ENCODE measurements at places on chromosomes 4 and X.

DNA sequence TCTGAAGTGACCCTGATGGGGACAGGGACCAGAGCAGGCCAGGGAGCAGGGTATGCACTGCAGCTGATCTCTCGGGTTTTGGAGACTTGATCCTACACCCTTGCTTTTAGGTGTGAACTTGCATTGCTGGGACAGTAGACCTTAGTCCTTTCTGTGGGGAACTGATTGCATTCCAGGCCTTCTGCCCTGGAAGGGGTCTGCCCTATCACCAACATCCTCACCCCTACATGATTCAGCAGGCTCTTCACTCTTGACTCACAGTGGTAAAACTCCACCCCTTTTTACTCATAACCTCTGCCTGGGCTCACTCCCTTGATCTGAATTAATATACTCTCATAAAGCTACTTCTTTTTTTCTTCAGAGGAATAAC is 6.6 kb upstream of the DDX60L start:
- no peak for DNase-seq

- DNase-seq, result no peak
Observed at GRCh38 chr4:10891866-10892265, 207.3 kb upstream of the CLNK start.

- no peak for DNase-seq
Observed at GRCh38 chrX:48107717-48108116, 22.7 kb upstream of the SPACA5B start.

- DNase-seq, result no peak
Observed at GRCh38 chr4:112343330-112344080, 46.3 kb downstream of the ALPK1 start.

DNA sequence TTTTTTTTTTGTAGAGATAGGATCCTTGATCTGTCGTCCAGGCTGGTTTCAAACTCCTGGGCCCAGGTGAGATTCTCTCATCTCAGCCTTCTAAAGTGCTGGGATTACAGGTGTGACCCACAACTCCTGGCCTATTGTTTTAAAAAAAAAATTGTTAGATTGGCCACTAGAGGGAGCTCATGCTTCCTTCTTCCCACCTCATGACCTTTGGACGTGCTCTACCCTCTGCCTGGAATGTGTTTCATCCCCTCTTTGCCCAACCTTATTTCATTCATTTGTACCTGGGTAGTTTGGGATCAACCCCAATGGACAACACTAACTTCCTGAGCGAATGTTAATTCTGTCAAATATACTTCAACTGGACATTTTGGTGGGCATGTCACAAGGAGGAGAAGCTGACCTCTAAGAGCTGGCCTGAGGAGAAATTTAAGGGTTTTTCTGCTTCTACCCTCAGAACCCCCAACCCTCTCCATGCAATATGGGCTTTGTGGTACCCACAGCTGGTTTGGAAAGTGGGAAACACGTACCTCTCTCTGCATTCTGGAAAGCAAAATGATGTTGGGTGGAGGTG is 6.4 kb downstream of the PPEF2 start:
- DNase-seq, result peak; percentile 43

GRCh38 chr4:128524311-128524710 is 236.7 kb upstream of the PGRMC2 start:
- no peak for DNase-seq

GRCh38 chr4:24729119-24729730 is 66.1 kb upstream of the SOD3 start:
- no peak for DNase-seq

DNA sequence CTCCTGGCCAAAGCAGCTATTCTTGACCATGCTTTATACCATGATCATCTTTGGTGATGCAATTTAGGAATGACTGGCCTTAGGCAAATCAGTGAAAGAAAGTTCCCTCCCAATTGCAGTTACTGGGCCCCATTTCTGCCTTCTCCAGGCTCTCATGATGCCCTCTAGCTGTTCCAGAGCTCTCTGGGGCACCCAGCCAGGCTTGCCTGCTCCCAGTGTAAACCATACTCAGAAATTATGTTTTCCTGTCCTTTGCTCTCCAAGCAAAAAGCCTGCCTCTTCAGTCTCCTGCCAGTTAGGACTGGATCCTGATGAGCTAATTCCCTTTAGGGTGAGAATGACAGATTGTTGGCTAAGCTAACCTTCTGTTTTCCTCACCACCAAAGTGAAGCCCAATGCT is 85.3 kb upstream of the RBPJ start:
- no peak for DNase-seq

DNA sequence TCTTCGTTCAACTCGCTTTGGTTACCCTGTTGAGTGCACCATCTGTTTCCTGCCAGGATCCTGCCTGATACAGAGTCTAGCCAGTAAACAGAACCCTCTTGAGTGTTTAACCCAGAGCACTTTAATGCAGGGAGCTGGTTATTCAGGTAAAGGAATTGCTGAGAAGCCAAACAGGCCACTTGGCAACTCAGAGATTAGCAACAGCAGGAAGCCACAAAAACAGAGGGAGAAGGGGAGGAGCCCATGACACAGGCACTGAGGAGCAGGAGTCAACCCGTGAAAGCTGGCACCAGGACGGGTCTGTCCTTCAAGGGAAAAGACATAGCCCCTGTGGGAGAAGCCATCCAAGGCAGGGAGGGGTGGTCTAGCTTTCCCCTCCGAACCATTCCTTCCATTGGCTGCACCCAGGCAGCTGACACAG is 641.4 kb downstream of the ZNF674 start:
- DNase-seq, result no peak

- no peak for DNase-seq
Observed at GRCh38 chr4:143252478-143252877, 67.8 kb downstream of the USP38 start.

DNA sequence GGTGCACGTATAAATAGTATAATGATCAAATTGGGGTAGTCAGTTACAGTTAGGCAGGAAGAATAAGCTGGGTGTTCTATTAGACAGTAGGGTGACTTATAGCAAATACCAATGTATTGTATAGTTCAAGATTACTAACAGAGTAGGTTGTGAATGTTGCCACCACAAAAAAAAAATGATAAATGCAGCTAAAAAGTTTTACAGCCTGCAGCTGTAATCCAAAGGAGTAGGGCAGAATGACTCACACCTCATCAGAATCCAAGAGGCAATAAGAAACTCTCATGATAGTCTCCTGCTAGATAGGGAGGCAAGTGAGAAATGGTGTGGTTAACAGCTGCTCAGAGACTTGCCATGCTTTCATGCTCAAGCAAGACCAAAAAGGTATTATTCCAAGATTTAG is 19.6 kb upstream of the TCEAL4 start:
- DNase-seq, result no peak

- DNase-seq, result no peak
Observed at GRCh38 chrX:69128588-69128987, 36.7 kb downstream of the PJA1 start.

DNA sequence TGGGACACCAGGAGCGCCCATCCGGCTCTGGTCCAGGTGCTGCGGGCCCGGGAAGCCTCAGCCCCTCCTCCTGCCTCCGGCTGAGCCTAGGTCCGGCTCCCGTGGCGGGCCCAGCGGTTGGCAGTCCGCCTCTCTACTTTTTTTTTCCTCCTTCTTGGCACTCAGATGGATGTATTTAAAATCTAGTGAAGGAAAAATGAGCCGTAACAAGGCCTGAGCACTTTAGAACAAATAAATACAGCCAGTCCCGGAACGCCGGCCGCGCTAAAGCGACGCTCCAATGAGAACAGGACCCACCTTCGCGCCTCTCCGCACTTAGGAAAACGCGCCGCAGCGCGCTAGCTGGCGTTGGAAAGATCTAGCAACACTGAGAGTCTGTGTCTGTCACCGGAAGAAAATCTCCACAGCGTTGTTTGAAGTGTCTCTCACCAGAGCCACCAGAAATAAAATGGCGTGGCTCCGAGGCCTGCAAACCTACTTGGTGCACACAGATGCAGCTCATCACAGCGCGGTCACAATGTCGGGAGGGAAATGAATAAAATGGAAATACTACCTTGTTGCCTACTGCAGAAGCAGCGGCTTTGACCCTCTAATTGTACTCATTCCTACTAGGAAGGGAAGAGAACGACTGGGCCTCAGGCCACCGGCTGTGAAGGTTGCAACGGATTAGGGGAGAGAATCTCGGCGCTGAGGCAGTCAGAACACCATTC is 4.7 kb downstream of the NEUROG2 start:
- DNase-seq, result no peak

GRCh38 chr4:83875437-83875836 is 339.5 kb downstream of the GPAT3 start:
- DNase-seq, result no peak
